Ovary (tissue), 10 donors: ENCODE measurements at places on chromosomes 16 and 17.

DNA sequence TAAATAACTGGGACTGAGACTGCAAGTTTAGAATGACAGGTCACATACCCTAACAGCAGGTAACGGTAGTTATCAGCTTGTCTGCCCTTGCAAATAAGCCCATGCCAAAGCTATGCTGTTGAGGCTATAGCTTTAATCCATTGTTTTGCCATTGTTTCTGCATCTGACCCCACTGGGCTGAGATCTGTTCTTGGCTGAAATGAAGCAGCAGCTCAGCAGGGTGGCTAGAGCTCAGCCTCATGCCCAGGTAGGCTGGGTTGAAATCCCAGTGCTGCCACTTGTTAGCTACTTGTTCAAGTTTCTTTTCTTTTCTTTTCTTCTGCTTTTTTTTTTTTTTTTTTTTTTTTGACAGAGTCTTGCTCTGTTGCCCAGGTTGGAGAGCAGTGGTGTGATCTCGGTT is 40.1 kb downstream of the NKD1 start:
- no peak for DNase-seq

DNA sequence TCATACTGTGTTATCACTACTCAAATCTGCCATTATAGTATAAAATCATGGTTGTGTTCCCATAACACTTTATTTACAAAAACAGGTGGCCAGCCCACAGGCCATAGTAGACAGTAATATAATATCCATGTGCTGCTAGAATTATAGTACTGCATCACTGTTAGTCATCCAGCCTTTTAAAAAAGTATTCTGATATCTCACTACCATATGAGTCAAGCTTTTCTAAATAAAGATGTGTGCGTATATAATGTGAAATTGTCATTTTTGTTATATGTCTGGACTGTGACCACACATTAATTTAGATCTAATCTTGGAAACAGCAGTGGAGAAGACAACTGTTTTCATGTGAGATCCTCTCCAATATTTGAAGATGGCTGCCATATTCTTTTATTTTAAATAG is 1049.1 kb upstream of the GOT2 start:
- no peak for DNase-seq

- no peak for DNase-seq
Observed at GRCh38 chr17:55635253-55635914, 87.3 kb downstream of the TMEM100 start.

DNA sequence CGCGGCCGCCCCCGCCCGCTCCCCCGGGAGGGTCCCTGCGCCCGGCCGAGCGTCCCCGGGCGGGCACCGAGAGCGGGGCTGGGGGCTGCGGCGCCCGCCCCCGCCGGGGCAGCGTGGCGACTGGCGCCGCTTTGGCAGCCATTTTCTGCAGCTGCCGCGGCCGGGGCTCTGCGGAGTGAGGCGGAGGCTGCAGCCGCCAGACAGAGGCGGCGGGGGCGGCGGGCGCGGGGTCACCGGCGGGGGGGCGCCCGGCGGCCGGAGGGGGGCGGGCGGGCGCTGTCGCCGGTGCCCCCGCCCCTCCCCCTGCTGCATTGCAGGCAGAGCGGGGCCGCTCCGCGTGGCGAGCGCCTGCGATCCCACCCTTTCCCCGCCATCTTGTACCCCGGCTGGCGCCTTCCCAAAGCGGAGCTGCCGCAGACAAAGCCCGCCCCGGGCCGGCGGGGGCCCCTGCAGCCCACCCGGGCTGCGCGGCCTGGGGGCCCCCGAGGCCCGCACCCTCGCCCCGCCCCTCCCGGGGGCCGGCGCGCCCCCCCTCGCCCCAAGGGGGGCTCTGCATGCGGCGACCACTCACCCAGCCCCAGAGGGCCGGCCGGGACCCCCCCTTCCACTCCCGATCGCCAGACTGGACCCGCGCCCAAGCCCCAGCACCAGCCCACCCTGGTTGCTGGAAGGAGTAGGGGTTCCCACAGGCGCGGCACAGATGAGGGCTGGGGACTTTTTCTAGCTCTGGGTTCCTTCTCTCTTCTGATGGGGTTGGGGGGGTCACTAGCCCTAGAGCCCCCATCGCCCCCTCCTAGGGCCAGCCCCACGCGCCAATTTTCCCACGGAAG is 16.6 kb upstream of the CBX8 start:
- peak; percentile 43 for DNase-seq

GRCh38 chr17:33686171-33686570 is 393.1 kb upstream of the ASIC2 start:
- no peak for DNase-seq

- no peak for DNase-seq
Observed at GRCh38 chr16:2482249-2482648, 7.3 kb downstream of the TBC1D24 start.

GRCh38 chr17:4565209-4566141 is 5.1 kb upstream of the GGT6 start:
- DNase-seq = peak; percentile 71

DNA sequence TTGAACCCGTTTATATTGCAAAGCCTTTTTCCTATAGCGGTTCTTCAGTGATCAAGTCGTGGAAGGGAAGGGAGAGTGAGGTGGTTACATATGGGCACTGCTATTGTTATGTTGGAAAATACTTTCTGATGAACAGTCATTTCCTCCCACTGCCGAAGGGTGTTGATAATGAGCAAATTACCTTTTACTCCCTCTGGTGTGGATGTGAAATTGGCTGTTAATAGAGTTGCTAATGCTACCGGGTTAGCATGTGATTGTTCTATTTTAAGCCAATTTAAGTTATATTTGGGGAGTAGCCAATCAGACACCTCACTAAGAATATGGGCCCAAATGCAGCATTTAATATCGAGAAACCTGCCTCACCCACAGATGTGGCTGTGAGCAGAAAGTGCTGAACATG is 15.6 kb upstream of the PMFBP1 start:
- DNase-seq = no peak
